MV-4-11 (cell line): ENCODE measurements at places on chromosomes 6 and 20.

DNA sequence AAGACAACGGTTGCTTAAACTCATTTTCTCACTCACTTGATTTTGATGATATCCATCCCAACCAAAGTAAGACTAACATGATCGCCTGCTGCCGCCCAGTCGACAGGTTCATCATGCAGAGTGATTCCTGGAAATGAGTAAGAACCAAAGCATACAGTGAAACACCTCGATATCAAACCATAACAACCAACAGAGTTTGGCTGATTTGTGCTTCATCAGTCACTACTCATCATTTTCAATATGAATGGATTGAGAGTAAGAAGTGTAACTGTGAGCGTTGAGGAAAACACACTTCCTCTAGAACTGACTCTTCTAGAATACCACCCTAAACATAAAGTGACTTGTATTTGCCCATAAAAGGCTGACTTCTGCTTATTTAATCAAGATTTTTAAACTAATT, 29.2 kb upstream of the ALDH8A1 start:
- no peak for DNase-seq

GRCh38 chr20:2399390-2399789, 18.7 kb downstream of the TGM6 start:
- no peak for DNase-seq

- DNase-seq, result no peak
Measured at GRCh38 chr6:43772681-43773049, 2.7 kb downstream of the VEGFA start.

DNA sequence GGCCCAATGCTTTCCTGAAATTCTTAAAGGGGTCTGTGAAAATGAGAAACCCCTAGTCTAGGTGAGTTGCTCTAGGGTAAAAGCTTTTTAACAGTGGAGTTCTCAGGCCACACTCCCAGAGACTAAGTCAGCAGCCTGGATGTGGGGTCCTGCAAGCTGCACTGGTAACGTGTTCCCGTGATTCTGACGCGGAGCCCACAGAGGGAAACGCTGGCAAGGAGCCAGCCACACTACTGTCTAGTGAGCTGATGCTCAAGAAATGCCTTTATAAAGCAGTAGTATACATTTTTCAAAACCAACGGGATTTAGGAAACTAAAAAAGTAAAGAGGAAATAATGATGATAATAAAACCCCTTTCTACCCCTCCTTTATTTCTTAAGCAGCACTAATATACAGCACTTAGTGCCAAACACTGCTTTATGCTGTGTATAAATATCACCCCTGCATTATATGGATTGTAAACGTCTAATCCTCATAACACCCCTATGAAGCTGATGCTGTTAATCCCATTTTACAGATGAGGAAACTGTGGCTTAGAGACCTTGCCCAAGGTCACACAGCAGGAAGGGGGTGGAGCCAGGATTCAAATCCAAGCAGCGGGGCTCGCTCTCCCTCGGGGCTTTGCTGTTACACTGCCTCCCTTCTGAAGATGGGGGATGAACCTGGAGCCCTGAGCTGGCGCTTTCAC, 25.0 kb downstream of the KCNK15 start:
- no peak for DNase-seq

DNA sequence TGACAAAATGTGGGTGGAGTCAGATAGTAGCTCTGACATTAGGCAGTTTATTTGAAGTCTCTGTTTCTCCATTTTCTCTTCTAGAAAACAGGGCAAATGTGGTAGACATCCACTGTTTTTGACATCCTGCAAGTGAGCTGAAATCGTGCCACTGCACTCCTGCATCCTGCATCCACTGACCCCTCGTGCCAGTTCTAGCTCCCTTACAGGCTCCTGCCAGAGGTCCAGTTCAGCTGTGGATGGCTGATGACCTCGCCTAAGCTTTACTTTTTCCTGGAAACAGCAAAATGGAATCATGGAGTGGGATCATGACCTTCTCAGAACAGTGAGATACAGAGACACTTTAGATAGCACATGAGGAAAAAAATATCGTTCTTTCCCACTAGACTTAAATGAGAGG, 58.5 kb downstream of the TULP4 start:
- DNase-seq, result no peak

DNA sequence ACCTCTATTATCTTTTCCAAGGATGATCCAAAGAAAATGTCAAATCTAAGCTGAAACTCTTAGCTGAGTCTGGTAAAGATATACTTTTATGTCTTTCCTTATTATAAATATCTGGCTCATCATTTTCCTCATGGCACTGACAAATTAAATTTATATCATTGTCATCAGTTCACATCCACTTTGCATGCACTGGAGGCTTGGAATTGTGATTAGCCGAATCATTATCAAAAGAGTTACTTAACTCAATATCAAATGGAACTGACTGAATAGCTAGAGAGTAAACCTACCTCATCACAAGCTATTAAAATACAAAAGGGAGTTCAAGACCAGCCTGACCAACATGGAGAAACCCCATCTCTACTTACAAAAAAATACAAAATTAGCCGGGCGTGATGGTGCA, 713.9 kb upstream of the MARCKS start:
- no peak for DNase-seq

GRCh38 chr6:14476793-14477531, 359.4 kb downstream of the CD83 start:
- DNase-seq, result no peak

DNA sequence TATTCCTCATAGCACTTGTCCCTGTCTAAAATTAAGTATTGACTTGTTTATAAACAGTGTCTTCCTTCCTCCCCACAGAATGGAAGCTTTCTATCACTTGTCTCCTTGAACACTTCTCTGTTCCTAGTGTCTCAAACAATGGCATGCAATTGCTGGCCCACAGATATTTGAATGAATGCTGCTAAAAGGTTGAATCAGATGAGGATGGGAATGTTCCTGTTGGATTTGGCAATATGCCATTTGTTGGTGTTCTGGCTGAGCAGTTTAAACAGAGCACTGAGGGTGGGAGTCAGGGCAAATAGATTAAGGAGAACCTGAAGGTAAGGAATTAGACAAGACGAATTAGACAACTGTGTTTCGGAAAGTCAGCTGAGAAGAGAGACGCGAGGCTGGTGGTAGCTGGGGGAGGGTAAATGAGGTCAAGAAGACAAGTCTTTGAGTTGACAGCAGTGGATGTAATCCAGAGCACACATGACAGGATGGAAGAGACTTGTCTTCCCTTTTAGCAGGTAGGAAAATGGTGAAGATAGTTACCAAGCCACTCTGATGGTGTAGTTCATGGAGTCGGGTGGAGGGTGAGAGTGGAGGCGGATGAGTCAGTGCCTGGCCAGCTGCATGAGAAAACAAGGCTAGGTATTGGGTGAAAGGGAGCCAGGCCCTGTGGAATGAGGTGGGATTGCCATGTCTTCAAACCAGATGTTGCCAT, 58.3 kb upstream of the GNRH2 start:
- no peak for DNase-seq

DNA sequence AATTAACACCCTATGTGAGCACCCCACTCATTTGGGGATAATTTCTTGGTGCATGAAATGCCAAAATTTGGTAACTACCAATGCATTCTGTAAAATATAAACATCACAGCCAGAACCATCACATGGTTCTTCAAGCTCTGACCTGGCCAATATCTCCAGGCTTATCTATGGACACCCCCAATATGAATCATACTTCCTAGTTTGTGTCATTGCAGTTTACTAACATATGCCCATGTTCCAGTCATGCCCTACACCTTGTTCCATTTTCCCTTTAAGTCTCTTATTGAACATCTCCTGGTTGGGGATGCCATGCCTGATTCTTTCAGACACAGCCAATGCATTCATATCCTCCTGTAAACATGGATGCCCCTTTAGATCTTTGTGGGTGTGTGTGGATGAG, 572.8 kb upstream of the BTBD3 start:
- DNase-seq, result no peak

- DNase-seq, result peak; percentile 5
Measured at GRCh38 chr6:22113026-22113766, 183.6 kb downstream of the PRL start.

- DNase-seq, result no peak
Measured at GRCh38 chr6:43105538-43106222, 29.6 kb downstream of the PTK7 start.

GRCh38 chr6:143864234-143864633, at the start of gene ZC2HC1B:
ZC2HC1B (plus strand) TSS chr6:143864474; CDS start chr6:143864540, 66 bp downstream.
- DNase-seq, result no peak

DNA sequence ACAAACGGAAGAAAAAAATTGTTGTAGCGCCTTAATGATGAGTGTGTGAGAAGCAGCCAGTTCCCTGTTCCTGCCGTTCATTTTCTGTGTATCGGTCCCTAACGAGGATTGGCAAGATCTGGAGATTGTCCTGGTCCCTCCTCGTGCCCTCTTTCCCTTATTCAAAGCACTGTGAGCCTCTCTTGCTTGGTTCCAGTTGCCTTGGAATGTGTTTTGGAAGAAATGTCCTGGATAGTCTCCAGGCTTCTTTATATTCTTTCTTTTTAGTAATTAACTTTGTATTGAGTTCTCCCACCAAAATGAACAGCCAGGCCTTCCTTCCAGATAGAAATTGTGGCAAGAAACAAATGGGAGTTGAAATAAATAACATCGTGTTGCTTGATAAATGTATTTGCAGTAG, 348.3 kb downstream of the CDH26 start:
- no peak for DNase-seq

DNA sequence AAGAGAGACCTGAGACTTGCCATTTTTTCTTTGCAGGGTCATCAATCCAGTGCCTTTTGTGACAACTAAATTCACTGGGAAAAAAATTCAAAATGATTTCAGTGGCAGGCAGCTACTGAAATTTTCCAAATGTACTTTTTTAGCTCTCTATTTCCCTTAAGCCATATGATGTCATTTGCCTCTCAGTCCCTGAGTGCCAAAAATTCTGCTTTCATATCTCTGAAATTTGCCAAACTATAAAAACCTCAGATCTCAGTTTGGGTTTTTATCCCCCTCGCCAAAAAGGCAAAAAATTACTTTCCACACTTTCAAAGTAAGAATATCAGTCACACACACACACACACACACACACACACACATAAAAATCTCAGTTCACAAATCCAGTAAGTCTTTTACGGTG, 651.3 kb upstream of the ARID1B start:
- DNase-seq, result no peak

- no peak for DNase-seq
Measured at GRCh38 chr6:161105408-161105807, 113.8 kb downstream of the MAP3K4 start.

GRCh38 chr6:20706238-20706938, 172.1 kb downstream of the CDKAL1 start:
- DNase-seq, result no peak

- peak; percentile 42 for DNase-seq
Measured at GRCh38 chr6:89254569-89254968, 37.4 kb upstream of the GABRR1 start.

DNA sequence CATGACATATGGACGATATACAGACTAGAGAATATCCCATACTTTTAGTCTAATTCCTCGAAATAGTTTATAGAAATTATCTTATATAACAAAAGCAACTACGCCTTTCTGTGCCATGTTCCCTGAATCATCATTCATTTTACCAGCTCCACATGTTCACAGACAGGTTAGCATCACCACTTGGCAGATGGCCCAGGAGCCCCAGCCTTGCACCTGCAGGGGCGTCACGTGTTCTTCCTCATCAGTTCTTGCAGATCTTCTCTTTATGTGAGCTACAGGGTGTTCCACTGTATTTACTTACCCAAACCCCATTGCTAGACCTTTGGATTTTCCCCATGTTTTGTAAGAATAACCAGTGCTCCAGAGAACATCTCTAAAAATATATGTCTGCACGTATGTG, 12.6 kb upstream of the BNIP5 start:
- no peak for DNase-seq

GRCh38 chr20:61800359-61801064, 265.2 kb downstream of the TAF4 start:
- DNase-seq, result no peak

DNA sequence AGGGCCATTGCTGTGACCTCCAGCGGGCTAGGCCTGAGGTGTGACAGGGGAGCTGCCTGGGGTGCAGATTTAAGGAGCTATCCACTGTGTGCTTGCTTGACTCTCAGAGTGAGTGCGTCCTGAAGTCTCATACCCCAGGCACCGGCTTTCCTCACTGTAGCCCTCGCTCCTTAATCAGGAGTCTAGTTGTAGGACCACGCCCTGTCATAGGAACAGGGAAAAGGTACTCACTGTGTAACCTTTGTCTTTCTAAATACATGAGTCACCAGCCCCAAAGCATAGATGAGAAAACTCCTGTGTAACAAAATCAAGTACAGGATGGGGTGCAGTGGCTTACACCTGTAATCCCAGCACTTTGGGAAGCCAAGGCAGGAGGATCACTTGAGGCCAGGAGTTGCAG, 141.7 kb downstream of the TMEM242 start:
- DNase-seq, result no peak

DNA sequence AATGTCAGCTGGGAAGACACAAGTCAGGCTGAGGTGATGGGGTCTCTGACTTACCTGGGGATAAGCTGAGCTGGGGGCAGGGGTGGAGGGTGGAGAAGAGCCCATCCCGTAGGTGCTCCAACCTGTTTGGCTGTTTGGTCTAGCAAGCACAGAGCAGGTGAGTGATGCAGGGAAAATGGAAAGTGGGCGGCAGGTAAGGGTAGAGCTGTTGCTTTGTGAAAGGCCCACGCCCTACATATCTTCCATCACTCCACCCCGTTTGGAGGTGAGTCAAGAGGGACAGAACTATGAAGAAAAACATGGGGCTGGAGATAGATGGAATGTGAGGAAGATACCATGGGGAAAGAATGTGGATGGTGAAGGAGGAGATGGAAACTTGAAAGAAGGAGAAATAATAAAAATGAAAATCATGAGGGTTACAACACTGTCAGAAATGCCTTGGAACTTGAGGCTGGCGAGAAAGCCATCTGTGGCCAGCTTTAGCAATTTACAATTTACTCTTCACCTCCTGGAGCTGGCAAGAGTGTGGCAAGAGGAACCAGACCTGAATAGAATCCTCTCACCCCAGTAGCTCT, 1.3 kb downstream of the LY6G6C start:
- no peak for DNase-seq

- DNase-seq, result no peak
Measured at GRCh38 chr20:3896302-3896701, 7.1 kb downstream of the PANK2 start.

GRCh38 chr20:564192-564591, 20.6 kb upstream of the CSNK2A1 start:
- DNase-seq, result no peak

- DNase-seq, result no peak
Measured at GRCh38 chr20:50810842-50811241, 16.0 kb downstream of the BCAS4 start.

GRCh38 chr20:58719258-58719657, 26.7 kb downstream of the NPEPL1 start:
- no peak for DNase-seq

GRCh38 chr20:59747671-59748515, 143.6 kb downstream of the PHACTR3 start:
- DNase-seq, result no peak
